ENCODE measurements at places on chromosomes 11 and 22.
A peak's percentile ranks its signal among the peaks of the same experiment; 100 is the strongest.

DNA sequence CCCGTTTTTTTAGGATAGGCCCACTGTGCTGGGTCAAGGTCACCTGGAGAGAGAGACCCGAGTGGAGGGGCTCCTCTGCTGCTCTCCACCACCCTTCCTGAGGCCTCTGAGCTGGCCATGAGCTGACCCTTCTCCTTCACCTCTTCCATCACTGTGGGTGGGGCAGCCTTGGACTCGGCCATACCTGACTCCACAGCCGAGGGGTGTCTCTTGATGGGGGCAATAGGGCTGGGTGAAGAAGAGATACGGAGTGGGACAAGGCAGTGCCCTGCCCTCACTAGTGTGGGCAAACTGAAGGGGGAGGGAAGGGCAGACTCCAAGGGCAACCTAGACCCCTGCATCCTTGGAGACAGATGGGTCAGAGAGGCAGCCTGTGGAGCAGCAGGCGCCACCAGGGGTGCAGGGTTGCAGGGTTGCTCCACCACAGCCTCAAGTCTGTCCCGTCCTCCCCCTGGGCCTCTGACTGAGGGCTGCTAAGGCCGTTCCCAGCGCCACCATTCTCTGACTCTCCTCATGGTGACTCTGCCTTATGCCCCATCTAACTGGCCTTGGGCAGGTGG lies 20.1 kb upstream of the NECTIN1 start:
- no peak for DNase-seq

DNA sequence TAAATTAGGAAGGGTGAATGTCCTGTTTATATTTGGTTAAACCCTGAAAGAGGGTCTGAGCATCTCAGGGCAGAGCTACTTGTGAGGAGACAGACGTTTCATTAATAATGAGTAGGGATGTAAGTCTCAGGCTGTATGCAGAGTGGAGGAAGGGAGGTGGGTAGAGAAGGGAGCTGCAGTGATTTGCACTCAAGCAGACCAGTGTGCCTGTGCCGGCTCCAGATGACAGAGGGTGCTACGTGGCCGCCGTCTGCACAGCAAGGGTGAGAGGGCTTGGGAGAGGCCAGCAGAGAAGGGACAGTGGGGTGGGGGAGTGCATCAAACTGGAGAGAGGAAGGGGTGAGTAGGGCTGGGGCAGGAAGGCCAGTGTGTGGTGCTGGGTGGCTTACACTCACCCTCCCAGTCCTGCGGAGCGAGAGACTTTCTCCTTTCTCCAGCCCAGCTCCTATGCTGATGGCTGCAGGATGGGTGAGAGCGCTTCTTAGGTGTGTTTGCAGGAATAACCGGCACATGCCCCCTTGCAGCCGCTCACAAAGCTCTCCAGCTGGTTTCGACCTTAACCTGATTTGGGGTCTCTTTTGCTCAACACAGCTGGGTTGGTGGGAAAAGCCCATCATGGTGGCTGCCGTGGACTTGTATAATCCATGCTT lies 130.6 kb downstream of the ST3GAL4 start:
- DNase-seq = no peak

DNA sequence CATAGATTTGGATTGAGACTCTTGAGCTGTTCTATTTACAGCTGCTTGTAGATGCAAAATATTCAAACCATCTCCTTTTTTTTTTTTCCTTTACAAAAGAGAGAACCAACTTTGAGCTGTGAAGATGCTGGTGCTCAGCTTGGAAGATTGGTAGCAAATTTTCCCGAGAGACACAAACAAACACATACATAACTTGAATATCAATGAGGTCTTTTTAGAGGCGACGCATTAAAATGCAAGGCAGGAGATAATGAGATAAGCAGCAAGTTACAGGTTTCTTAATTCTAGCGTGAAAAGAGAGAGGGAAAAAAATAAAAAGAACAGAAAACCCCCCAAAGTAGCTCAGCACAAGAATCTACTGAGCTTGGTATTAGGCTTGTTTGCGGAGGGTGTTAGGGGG lies 247.0 kb upstream of the SORL1-AS1 start:
- no peak for DNase-seq

DNA sequence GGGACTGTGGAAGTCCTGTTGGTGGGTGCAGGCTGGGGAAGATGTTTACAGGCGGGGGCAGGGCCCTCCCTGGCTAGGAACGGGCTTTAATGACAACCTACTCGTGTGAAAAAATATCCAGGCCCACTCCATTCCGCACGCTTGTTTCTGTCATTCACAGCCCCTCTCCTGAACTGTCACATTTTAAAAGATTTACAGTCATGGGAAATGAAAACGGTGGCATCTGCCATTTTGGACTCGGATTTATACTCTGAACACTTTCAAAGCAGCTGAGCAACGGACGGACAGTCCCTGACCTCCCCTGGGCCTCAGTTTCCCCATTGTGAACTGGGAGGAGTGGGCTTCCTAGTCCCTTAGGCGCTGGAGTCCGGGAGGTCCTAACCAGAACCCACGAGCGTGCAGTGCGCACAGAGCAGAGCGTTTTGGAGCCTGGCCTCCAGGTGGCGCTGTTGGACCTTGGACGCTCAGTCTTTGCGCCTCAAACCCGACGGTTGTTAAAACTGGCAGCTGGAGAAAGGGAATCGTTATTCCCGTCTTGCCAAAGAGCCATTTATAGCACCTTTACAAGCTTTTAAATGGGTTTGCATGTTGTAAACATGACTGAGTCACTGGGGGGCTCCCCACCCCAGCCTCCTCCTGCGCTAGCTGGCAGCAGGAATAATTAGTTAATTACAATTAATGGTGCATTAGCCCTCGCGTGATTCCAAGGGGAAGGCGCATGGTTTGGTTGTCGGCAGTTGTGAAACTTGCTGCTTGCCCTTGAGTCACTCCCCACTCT lies 75.3 kb downstream of the FBLN1 start:
- DNase-seq = peak; percentile 88

GRCh38 chr11:109085708-109086373 lies 336.1 kb upstream of the C11orf87 start:
- no peak for DNase-seq

DNA sequence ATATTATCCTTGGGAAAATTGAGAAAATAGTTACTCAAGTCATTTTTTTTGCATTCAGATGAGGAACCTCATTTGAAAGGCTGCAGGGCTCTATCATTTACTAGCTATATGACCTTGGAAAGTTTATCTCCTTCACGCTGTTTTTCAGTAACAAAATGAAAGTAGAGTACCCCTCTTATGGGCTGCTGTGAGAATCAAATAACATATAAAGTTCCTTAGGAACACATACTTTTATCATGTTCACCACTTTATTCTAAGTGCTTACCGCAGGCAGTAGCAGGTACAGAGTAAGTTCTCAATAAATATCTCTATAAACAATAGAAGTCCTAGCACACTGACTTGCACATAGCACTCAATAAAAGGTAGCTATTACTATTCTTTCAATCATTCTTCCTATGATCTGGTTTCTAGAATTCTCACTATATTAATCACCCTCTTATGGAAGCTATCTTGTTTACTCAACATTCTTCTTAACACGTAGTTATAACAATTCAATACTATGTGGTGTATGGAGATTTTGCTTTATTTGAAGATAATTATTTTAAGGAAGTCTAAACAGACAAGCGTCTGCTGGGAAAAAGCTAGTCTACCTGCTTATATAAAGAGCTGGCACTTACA lies 1.9 kb downstream of the C11orf71 start:
- no peak for DNase-seq

DNA sequence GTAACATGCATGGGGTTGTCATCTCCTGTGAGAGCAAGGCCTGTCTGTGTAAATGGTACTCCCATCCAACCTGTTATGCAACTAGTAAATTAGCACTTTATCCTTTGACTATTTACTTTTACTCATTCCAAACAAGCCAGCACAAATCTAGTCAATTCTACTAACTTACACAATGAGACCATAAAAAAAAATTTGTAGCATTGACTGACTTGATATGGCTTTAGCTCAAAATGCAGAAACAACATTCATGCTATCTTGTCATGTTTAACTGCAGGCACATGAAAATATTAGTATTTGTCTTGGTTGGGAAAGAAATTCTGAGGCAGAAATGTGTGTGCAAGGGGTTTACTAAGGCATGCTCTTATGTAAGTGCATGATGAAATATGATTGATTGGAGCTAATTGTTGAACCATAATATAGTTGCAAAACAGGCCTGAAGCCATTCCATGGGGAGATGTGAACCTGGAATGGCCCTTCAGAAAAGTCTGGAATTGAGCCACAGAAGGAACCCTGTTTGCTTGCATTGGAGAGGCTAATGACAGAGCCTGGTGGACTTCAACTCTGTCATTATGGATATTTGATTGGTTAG lies 2.5 kb downstream of the SLC22A25 start:
- DNase-seq = no peak

GRCh38 chr11:122933416-122933815 lies 48.2 kb downstream of the BSX start:
- DNase-seq = no peak

GRCh38 chr11:119315131-119316015 lies 1.6 kb downstream of the MCAM start:
- DNase-seq = no peak

- no peak for DNase-seq
These were observed 111.0 kb upstream of the TBCEL start for GRCh38 chr11:120912915-120913314.

DNA sequence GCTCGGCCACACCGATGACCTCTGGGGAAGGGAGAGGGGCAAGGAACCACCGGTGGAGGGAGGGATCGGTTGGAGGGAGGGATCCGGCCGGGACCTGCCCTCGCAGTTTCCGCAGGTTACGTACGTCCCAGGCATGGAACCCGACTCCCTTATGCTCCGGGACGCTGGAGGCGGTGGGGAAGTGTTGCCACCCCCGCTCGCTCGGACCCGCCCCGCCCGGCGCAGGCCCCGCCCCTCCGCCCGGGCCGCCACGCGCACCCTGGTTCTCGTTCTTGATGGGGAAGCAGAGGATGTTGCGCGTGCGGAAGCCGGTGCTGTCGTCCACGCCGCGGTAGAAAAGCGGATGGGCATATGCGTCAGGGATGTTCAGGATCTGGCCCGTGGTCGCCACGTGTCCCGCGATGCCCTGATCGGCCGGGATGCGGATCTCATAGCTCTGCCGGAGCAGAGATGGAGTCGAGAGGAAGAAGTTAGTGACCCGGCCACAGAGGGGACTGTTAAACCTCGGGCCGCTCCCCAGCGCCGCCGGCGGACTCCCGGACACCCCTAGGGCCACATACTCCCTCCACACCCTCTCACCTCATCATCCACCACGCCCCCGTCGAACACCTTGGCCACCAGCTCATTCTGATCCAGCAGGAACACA lies 89.8 kb downstream of the PDE2A start:
- no peak for DNase-seq

GRCh38 chr22:39125622-39126021 lies 26.9 kb downstream of the CBX7 start:
- DNase-seq = no peak

DNA sequence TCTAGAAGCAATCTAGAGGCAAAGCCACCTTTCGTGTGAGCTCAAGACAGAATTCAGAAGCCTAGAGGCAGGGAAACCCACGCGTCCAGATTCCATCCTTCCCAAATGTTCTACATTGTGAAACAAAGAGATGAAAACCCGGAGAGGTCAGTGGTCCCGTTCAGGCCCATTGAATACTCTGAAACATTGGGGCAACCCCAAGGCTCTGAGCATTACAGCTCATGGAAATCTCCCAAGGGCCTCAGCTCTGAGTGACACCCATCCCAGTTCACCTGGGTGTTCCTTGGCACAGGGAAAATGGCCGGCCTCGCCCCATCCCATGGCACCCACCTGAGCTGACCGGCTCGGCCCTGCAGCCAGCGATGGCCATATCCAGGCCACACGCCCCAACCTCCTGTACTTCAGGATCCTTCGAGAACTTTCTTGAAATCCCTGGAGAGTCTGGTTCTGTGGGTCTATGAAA lies 128.6 kb upstream of the FGF3 start:
- no peak for DNase-seq

GRCh38 chr11:119117004-119117706 lies 4.2 kb upstream of the HINFP start:
- no peak for DNase-seq

- no peak for DNase-seq
These were observed 35.8 kb upstream of the MYOD1 start for GRCh38 chr11:17683377-17684161.

- no peak for DNase-seq
These were observed 46.7 kb upstream of the DRD2 start for GRCh38 chr11:113521737-113522517.

GRCh38 chr11:64620381-64620971 lies 29.5 kb downstream of the SLC22A12 start:
- DNase-seq = no peak

DNA sequence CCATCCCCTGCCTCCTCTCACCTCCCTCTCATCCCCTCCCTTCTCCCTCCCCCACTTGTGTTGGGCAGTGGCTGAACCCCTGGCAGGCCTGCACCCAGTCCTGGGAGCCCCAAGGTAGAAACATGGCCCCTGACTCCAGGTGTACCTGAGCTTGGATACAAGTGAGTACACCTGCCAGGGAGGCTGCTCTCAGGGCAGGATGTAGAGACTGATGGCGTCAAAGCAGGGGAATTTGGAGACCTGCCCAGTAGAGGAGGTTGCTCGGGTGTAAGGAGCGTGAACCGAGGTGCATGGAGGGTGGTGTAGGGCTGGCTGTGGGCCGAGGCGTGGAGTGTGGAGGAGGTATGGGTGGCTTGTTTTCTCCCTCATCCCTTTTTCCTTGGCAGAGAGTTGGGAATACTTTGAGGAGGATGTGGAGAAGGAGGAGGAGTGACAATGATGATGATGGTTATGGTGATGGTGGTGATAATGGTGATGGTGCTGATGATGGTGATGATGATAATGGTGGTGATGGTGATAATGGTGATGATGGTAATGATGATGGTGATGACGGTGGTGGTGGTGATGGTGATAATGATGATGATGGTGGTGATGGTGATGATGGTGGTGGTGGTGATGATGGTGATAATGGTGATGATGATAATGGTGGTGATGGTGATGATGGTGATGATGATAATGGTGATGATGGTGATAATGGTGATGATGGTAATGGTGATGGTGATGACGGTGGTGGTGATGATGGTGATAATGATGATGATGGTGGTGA lies 12.3 kb downstream of the MRGPRG start:
- no peak for DNase-seq

DNA sequence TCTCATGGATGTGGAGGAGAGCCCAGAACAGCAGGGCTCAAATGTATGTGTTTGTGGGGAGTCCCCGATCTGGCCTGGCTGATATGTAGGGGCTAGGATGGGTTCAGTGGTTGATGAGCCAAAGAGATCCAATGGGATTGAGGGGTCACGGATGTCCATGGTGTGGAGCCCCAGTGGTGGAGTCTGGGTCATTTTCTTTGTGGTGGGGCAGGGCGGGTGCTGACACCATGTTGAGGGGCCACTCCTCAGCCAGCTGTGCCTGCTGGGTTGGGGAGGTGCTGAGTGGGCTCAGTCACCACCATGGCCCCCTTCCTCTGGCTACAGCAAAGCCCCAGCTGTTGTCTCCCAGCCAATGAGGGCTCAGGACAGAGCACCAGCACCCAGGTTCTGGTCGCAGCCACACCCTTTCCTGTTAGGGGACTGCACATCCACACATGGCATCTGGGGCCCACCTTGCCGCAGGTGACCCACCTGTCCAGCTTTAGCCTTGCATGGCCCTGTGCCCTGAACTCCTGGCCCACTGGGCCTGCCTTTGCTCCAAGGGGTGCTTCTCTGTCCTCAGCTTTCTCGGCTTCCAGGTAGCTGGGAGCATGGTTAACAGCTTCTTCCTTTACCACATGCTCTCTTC lies 3.2 kb upstream of the GNAZ start:
- no peak for DNase-seq

Measured in NCI-H1694 (cell line).